ENCODE measurements at places on chromosomes 11 and 22. TPM values are rescaled to one million over a fixed set of nuclear protein-coding genes. Genes with fewer than 3 reads are reported as not detected.
A peak's percentile ranks its signal among the peaks of the same experiment; 100 is the strongest.

GRCh38 chr11:115067471-115067870 is 389.1 kb downstream of the NXPE2 start:
- no peak overlapping the region for H3K4me3 ChIP-seq
- no peak for DNase-seq
- no peaks in the 10 kb centered on the region for H3K4me1 ChIP-seq
- H3K27ac ChIP-seq = no peak overlapping the region

The PHLDA2 gene
- 7.1 TPM for total RNA-seq

The C11orf97 gene
- total RNA-seq = not detected

GRCh38 chr11:43576803-43577521 is 103.6 kb upstream of the HSD17B12 start:
- no peaks in the 10 kb centered on the region for H3K4me1 ChIP-seq
- H3K27ac ChIP-seq = no peak overlapping the region

GRCh38 chr11:9855579-9856287 is 191.9 kb downstream of the SWAP70 start:
- peaks cover 7% of the 10 kb centered on the region for H3K36me3 ChIP-seq
- no peak for DNase-seq
- no peak overlapping the region for H3K4me3 ChIP-seq
- no peaks in the 10 kb centered on the region for H3K4me1 ChIP-seq
- no peak overlapping the region for H3K27ac ChIP-seq

The MRGPRX4 gene
- total RNA-seq = not detected

DNA sequence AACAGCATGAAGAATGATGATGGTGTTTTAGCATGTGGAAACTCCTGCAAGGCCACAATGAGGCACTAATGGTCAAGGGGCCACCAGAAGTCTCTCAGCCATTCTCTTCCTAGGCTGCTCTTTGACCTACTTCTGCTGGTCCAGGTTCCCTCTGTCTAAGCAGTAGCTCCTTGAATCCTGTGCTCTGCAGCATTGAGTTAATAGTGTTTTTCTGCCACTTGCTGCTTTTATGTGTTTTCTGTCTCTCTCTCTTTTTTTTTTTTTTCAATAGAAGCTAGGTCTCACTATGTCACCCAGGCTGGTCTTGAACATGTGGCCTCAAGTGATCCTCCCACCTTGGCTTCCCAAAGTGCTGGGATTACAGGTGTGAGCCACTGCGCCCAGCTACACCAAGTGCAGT is 20.1 kb upstream of the AIFM3 start:
- no peak overlapping the region for H3K4me3 ChIP-seq
- no peaks in the 10 kb centered on the region for H3K27me3 ChIP-seq
- H3K27ac ChIP-seq = no peak overlapping the region
- H3K36me3 ChIP-seq = no peaks in the 10 kb centered on the region

- no peaks in the 10 kb centered on the region for H3K4me1 ChIP-seq
- H3K36me3 ChIP-seq = no peaks in the 10 kb centered on the region
- H3K27ac ChIP-seq = no peak overlapping the region
- H3K27me3 ChIP-seq = no peaks in the 10 kb centered on the region
- no peak overlapping the region for H3K4me3 ChIP-seq
Observed at GRCh38 chr11:64156235-64157011, 9.5 kb downstream of the MACROD1 start.

The ATP5MG gene
- total RNA-seq = 98.4 TPM

DNA sequence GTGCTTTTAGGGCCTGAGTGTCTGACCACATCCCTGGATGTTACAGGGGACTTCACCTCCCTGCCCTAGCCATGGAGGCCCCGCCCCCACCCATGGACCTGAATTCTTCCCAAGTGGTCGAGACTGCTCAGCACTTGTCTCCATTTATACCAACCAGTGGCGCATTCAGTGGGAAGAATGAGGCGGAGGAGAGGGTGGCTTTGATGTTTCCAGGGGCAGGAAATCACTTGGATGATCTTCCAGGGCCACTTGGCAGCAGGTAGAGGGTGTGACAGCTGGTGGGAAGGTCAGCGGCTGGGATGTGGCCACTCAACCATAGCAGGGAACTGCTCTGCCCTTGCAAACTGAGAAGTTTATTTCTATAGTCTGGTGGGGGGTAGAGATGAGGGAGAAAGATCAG is 155.1 kb upstream of the BLID start:
- no peak overlapping the region for H3K27ac ChIP-seq
- no peak overlapping the region for H3K4me3 ChIP-seq
- H3K27me3 ChIP-seq = no peaks in the 10 kb centered on the region
- DNase-seq = no peak

DNA sequence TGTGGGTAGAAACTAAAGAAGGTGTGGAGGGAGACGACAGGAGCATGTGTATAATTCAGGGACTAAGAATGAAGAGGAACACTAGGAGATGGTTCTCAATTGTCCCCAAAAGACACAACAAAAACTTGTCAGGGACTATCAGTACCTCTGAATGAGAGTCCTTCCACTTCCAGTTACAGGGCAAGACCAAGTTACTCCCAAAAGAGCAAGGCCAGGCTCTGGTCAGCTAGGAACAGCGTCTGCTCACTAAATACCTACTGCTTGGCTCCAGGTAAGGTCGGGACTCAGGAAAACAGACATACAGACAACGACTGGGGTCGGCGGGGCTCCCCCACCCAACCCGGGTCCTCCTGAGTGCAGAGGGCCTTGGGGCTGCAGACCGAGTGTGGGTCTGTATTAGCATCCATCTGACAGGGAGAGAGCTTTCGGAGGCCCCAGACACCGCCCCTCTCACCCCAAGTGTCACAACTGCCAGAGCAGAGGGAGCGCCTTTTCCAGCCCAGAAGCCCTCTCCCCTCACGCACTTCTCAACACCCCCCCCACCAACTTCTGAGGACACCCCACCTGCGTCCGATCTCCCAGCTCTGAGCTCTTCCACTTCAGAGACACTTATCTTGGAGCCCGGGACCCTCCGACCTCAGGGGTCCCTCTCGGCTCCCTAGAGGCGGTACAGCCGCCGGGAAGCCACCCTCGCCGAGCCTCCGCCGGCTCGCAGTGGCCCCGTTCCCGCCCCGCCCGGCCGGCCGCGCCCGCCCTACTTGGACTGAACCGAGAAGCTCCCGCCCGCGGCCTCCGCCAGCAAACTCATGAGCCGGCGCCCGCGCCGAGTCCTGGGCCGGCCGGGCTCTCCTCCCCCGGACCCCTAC is 522 bp downstream of the RHOG start:
- DNase-seq = peak; percentile 91
- H3K27ac ChIP-seq = peak overlapping the region; percentile 46
- no peaks in the 10 kb centered on the region for H3K4me1 ChIP-seq
- no peaks in the 10 kb centered on the region for H3K36me3 ChIP-seq

The OR4C11 gene
- not detected for total RNA-seq

- H3K4me3 ChIP-seq = no peak overlapping the region
- H3K4me1 ChIP-seq = no peaks in the 10 kb centered on the region
- DNase-seq = peak; percentile 96
- no peaks in the 10 kb centered on the region for H3K27me3 ChIP-seq
Observed at GRCh38 chr22:23849009-23850006, 8.4 kb upstream of the SLC2A11 start.
